ENCODE measurements at places on chromosomes 12 and 14.

DNA sequence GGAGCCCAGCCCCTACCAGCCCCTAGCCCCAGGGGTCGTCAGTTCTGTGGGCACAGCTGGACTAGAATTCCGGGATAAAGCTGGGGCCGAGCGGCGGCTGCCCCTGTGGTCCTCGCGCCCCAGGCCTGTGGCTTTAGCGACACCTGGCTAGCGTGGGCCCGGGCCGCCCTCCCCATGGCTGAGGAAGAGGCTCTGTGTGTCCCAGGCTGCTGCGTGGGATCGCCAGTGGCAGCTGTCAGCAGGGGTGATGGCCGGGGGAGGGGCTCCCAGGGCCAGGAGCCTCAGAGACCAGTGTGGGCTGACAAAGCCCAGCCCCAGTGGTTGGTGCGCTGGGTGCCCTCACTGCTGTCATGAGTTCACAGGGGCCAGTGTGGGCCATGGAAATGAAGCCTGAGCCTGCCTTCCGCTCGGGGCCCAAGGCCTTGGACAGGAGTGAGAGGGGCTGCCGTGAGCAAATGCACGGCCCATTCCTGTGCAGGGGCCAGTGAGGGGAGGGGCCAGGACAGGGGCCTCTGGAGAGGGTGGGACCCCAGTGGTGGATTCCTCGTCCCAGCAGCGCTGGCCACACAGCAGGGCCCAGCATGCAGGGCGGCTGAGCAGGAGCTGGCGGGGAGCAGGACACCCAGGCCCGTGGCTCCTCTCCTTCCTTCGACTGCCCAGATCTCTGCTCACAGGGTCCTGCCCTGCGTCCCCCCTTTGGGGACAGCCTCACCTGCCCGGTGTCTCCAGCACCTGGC is 11.4 kb downstream of the FBRSL1 start:
- DNase-seq = no peak

DNA sequence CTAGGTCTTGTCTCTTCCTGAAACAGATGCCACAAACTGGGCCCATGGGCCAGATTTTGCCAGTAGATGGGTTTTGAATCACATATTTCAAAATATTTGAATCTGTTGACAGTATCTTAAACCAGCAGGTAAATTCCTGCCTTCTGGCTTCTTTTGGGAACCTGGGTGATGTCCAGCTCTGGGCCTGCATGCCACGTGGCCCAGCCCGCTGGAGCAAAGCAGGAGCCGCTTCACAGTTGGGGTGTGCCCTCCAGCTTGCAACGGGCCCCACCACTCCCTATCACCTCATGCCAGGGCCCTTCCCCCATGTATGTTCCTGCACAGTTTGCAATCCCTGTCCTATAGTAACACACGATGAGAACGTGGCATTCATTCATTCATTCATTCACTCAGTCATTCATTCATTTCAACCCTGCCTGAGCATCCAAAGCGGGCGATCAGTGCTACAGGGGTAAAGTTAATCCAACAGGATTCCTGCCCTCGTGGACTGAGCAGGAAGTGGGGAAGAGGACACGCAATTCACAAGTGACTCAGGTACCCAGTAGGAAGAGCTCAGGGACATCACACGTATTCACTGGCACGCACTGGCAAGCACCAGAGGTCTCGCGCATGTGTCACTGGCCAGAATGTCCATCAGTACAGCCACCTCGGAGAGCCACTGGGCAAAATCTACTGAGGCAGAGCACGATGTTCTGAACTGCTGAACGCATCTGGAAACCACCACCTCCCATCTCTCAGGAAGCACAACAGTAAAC is 27.8 kb downstream of the SCARB1 start:
- DNase-seq = no peak

DNA sequence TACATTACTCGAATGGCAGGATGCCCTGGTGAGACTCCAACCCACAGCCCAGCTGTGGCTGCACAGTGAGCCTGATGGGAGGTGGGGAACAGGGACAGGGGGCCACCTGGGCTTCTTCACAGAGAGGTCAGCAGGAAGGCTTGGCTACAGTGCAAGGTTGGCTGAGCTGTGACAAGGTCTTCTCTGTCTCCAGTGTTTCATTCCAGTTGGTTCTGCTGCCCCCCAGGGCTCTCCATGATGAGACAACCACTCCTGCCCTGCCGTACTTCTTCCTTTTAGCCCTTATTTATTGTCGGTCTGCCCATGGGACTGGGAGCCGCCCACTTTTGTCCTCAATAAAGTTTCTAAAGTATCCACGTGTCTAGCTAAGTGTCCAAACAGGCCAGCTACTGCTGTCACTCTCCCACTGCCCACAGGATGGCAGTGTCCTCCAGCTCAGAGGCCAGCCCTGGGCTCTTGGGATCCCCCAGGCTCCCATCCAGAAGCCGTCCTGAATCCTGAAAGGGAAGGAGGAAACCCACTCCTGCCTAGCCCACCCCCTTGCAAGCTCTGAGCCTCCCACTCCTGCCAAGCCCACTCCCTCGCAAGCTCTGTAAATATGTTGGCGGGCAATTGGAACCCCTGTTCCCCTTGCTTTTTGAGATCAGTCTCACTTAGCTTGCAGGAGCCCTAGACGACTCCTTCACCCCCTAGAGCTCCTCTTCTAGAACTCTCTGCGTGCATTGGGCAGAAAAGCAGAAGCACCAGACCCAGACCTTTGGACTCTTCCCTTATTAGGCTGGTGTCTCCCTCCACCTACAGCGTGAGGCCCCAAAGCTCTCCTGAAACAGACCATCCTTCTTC is 5.4 kb downstream of the C1QL4 start:
- DNase-seq = peak; percentile 35

GRCh38 chr14:60723116-60723906 is 840 bp downstream of the SIX4 start:
- peak; percentile 71 for DNase-seq
